Ascending aorta (tissue), 2 donors: ENCODE measurements at places on chromosomes 3 and 15. TPM values are rescaled to one million over a fixed set of nuclear protein-coding genes. Genes with fewer than 3 reads are reported as not detected.

DNA sequence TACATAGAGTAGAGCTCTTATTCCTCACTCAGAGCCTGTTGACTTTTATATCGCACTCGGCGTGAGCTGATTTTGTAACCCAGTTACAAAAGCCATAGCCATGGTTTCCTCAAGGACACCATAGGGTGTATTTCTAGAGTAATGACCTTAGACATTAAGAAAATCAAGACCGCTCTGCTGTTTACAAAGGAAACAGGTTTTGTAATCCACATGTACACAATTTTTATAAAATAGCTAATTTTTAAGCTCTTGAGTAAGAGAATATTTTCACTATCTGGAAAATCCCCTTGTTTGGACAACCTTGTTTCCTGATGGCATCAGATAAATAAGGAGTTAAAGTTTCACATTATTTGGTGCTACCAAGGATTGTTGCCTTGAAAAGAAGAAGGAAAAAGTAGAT, 104.7 kb downstream of the PGPEP1L start:
- H3K36me3 ChIP-seq: no peaks in the 10 kb centered on the region
- no peak overlapping the region for H3K27ac ChIP-seq
- H3K4me3 ChIP-seq: no peak overlapping the region
- H3K27me3 ChIP-seq: no peaks in the 10 kb centered on the region
- peaks cover 52% of the 10 kb centered on the region for H3K4me1 ChIP-seq
- no peak for DNase-seq

GRCh38 chr15:33135355-33135781, 59.1 kb downstream of the FMN1 start:
- H3K27ac ChIP-seq: no peak overlapping the region
- H3K4me3 ChIP-seq: no peak overlapping the region
- H3K4me1 ChIP-seq: no peaks in the 10 kb centered on the region
- DNase-seq: no peak
- H3K27me3 ChIP-seq: no peaks in the 10 kb centered on the region
- no peaks in the 10 kb centered on the region for H3K36me3 ChIP-seq

CX3CR1 gene
- not detected for total RNA-seq

AGBL1 gene
- total RNA-seq: not detected

COL8A1 gene
- total RNA-seq: 459 TPM

GRCh38 chr15:85289677-85290365, 90.6 kb upstream of the AKAP13 start:
- DNase-seq: no peak
- H3K4me3 ChIP-seq: no peak overlapping the region
- no peaks in the 10 kb centered on the region for H3K4me1 ChIP-seq
- no peak overlapping the region for H3K27ac ChIP-seq
- H3K36me3 ChIP-seq: no peaks in the 10 kb centered on the region
- H3K27me3 ChIP-seq: no peaks in the 10 kb centered on the region

DNA sequence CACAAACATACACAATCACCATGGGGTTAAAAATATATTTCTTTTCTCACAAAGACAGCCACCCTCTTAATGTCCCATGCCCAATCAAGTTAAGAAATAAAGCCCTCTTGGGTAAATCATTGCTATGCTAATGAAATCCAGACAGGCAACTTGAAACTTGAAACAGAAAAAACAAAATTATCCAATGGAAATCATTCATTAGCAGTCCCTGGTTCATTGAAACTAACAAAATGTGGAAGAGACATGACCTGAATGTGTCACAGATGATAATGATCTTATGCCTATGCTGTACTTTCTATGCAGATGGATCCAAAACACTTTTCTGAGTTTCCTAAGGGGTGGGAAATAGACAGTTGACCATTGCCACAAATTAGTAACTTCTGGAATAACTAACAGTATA, 983.7 kb downstream of the MCTP2 start:
- H3K27ac ChIP-seq: no peak overlapping the region
- no peaks in the 10 kb centered on the region for H3K36me3 ChIP-seq
- no peaks in the 10 kb centered on the region for H3K27me3 ChIP-seq
- no peak overlapping the region for H3K4me3 ChIP-seq
- no peak for DNase-seq
- no peaks in the 10 kb centered on the region for H3K4me1 ChIP-seq

- H3K36me3 ChIP-seq: no peaks in the 10 kb centered on the region
- no peak overlapping the region for H3K27ac ChIP-seq
- H3K27me3 ChIP-seq: no peaks in the 10 kb centered on the region
Measured at GRCh38 chr15:94416820-94417219, 185.5 kb downstream of the MCTP2 start.

TM4SF4 gene
- total RNA-seq: not detected
